ENCODE measurements at places on chromosomes 2 and 18.

DNA sequence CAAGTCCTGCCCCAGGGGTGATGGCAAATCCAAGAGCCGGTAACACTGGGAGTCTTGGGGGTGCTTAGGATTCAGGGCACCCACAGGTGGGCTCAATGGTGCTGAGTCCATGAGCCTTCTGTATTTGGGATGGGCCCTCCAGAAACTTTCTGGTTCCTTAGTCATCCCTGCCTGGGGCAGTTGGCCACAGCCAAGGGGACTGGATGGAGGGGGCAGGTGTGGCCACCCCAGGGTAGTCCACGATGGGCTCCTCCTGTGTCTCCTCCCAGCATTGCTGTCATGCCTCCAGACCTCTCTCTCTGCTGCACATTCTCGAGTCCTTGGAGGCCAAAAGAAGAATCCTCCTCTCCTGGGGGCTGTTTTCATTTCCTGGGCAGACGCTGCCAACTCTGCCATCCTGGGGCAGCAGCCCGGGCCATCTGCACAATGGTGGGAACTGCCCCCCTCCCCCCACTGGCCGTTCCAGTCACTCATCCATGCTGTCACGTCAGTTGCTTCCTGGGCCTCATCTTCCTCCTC lies 158.0 kb upstream of the TWIST2 start:
- no peak for ATAC-seq

GRCh38 chr2:80126596-80127189 lies 177.9 kb downstream of the LRRTM1 start:
- no peak for ATAC-seq

- peak; percentile 80 for ATAC-seq
Measured at GRCh38 chr2:207487650-207488311, 42.0 kb upstream of the CREB1 start.

- ATAC-seq = no peak
Measured at GRCh38 chr2:119184512-119184911, 26.0 kb upstream of the C1QL2 start.

DNA sequence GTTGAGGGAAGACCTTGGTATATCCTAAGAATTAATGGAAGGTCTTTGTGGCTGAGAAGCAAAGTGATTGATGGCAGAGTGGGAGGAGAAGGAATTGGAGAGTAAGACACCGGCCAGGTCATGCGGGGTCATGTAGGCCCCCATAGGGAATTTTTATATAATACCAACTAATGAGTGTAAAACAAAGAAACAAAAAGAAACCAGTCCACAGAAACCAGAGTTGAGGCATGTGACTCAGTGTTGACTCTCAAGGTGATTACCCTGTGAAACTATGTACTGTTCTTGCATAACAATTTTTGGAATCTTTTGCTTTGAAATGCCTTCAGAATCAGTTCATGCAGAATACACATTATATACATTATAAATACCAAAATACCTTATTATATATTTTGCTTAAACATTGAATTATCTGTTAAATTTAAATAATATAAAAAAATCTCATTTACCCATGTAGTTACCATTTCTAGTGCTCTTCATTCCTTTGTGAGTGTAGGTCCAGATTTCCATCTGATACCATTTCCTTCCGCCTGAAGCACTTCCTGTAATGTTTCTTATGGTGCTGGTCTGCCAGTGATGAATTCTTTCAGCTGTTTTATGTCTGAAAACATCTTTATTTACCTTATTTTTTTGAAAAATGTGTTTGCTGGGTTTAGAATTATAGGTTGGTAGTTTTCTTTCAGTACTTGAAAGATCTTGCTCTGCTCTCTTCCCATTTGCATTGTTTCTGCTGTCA lies 8.6 kb downstream of the CLIP4 start:
- peak; percentile 98 for ATAC-seq

DNA sequence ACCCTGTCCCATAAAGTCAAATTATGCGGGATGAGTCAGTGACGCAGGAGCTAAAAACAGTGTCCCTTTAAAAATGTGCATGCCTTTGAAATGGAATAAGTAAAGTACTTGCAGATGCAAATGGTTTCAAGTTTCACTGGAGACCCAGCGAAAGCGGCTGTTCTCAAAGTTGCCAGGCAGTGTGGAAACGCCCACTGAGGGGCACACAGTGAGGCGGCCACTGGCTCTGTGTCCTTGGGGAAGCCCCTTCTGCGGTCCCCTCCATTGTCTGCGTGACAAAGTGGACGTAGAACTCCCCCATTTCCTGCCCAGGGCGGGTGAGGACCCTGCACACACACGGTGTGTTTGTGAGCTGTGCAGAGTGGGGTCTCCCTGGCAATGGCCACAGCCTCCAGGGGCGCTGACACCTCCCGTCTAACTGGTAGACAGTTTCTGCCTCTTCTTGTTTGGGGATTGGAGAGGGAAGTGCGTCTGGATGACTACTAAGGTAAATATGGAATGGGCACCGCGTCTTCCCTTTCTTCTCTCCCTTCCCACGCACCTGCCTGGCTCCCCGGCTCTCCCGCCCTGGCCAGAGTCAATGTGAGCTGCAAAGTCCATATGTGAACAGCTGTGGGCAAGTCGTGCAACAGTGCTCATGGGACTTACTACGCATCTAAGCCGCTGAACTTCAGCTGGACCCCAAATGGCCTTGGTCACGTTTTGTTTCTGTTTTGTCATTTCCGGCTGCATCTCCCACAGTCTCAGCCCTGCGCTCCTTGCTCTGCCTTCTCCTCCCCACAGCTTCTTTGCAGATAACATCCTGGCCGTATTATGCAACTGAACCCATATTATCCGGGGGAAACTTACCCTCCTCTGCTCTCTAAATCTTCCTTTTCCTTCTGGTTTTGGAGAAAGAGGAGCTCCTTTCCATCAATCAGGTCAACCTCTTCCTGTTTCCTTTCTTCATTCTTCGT lies 33.7 kb upstream of the ZNF516 start:
- ATAC-seq = peak; percentile 71

- ATAC-seq = peak; percentile 83
Measured at GRCh38 chr18:54263904-54264336, 5.4 kb upstream of the POLI start.

DNA sequence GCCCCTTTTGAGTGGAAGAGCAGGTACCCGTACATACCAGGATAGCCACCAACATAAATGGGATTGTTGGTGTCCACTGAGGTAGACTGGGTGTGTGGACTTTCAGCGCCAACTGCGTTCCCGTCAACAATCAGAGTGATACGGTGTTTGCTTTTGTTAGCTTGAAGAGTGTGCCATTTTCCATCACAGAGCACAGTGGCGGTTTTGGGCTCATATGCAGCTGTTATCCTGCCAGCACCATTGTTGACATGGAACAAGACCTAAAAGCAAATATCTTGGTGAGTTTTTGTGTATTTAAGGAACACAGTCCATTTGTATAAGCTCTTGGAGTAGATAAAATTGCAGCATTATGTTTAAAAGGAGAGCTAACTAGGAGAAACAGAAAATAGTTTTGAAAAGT lies 174.5 kb downstream of the LAMA1 start:
- ATAC-seq = no peak

- ATAC-seq = no peak
Measured at GRCh38 chr2:73122536-73122935, 9.8 kb upstream of the RAB11FIP5 start.

DNA sequence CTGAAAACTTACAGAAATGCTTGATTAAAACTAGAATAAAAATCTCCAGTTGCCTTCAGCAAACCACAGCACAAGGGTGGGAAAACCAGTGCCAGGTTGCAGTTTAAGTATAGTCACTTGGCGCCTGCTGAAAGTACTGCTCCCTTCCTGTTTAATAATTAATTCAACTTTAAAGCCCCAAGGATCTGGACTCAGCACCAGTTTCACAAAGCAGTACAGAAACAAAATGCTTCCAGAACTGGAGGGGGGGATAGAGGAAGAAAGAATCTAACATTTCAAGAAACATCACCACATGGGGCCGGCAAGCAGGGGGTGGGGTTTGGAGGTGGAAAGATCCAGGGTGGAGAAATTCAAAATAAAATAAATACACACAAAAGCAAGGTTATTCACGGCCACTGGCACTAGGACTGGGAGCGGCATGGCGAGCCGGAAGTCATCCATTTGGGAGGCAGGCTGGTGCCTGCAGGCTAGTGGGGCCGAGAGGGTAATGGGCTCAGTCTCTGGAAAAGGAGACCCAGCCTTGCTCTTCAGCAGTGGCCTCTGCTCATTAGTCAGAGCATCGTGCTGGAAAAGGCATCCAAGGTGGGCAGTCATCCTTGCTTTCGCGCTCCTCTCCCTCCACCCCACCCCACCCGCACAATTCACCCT lies 85.8 kb downstream of the POU3F3 start:
- ATAC-seq = no peak

DNA sequence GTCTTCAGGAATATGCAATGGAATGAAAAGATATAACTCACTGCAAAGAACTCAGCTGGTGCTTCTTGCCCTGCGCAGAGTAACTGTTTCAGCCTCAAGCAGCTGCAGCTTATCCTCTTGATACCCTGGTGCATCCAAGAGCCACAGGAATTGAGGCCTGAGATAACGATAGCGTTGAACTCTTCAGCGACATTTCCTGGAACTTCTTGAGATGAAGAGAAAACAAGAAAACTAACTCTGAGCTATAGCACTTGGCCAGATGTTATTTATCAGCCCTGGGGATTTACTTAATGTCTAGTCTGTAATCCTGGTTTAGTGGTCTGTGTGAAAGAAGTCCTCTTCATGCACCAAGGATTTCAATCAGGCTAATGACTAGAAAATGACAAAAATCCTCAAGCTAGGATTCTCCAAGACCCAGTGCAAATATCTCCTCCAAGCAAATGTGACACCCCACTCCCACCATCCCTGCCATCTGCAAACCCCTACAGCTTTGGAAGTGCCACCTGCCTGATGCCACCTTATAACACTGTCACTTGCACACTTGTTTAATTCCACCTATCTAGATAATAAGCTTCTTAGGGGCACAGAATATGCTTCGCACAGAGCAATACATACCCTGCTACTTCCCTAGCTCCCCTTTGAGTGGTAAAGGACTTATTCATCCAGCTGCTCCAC lies 40.6 kb downstream of the EHD3 start:
- no peak for ATAC-seq
